ENCODE measurements at places on chromosomes 3 and 15. TPM values are rescaled to one million over a fixed set of nuclear protein-coding genes. Genes with fewer than 3 reads are reported as not detected.

CTXND1 gene
- total RNA-seq = not detected

MCF2L2 gene
- total RNA-seq = 1.5 TPM

MAN2C1 gene
- 106 TPM for total RNA-seq

CCR2 gene
- total RNA-seq = not detected

CFAP20DC gene
- total RNA-seq = 2.6 TPM

FAM227B gene
- total RNA-seq = 3.0 TPM

DVL3 gene
- total RNA-seq = 41.7 TPM

EIF4G1 gene
- 376 TPM for total RNA-seq

PRR23A gene
- total RNA-seq = not detected

Measured in activated naive CD4-positive, alpha-beta T cell treated with anti-CD3 and anti-CD28 coated beads, Interleukin-2, amount 50 U/mL, for 72 hours (primary cell).